ENCODE measurements at places on chromosomes 4 and X.

- DNase-seq: no peak
These were observed 4.0 kb upstream of the ZFX start for GRCh38 chrX:24145303-24146186.

GRCh38 chrX:100647739-100648138, 3.7 kb downstream of the SRPX2 start:
- DNase-seq: peak; percentile 9

- no peak for DNase-seq
These were observed 11.6 kb downstream of the ENAM start for GRCh38 chr4:70640192-70640591.

DNA sequence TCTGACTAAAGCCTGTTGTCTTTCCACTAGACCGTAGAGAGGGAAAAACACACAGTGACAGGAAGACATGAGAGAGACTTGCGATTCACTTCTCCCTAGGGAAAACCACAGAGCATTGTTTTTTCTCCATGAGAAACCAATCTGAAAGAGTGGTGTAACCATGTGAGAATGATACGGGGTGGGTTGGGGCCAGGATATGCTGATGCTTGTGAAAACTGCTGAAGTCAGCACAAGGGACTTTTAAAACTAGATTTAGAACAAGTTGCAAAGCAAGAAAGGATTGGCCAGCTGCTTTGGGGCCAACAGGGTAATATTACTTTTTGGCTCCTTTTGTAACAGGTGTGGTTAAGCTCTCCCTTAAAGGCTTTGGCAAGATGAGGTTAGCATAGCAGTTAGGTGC, 66.1 kb downstream of the NHSL2 start:
- DNase-seq: no peak

GRCh38 chrX:70133303-70134115, at the start of gene IGBP1:
Gene IGBP1, plus strand, starts transcription at chrX:70133447. Its CDS starts 501 bp downstream, at chrX:70133948.
- DNase-seq: peak; percentile 91

DNA sequence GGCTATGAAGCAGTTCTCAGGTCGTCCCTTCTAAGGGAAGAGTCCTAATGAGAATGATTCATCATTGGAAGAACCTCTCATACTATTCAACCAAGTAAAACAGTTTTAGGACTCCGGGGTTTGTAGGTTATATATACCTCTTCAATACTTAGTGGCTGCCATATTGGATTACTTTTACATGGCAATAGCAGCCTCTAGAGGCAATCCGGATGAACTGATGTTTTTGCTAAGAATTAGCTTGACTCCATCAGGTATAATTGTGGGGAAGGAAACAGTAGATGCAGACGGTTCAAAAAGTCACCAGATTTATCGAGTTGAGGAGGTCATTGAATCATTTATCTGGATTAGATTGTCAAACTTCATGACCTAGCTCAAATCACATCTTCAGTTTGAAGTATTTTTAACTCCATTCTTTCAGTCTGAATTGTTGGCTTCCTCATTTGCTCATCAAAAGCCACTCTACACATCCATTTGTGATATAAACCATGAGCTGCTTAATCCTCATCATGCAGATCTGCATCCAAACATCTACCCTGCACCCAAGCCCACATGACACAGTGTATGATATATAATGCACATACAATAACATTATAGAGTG, 28.4 kb downstream of the GUCY1B1 start:
- no peak for DNase-seq

DNA sequence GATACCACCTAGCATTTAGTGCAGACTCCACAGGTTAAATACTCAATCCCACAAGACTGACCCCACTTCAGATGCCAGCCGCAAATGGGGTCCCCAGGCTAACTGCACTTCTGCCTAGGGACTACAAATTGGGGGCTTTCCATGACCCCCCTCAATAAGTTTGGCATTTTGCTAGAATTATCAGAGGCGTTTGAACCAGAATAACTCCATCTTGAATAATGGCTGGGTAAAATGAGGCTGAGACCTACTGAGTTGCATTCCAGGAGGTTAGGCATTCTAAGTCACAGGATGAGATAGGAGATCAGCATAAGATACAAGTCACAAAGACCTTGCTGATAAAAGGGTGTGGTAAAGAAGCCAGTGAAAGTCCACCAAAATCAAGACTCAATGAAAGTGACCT, 15.1 kb downstream of the RELL1 start:
- DNase-seq: no peak

- DNase-seq: no peak
These were observed 109.6 kb downstream of the KIT start for GRCh38 chr4:54767376-54767775.

DNA sequence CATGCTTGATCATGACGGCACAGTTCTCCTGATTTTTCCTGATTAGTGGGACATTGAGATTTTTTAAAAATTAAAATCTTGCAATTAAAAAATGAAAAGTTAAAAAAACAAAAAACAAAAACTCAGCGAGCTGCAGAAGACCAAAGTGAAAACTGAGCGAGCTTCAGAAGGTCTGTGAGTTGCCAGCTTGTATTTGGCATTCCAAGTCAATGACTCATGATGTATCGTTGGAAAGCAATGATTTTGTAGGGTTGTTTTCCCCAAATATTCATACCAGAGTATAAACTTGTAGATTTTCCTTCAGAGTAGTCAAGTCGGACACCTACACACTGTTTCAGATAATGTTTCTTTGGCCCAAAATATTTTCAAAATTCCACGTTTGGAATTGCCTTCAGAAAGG, 76.9 kb downstream of the LRRC66 start:
- no peak for DNase-seq

- no peak for DNase-seq
These were observed at the start of gene SRPX2 for GRCh38 chrX:100643956-100644860. Gene SRPX2, plus strand, starts transcription at chrX:100644199. Its CDS starts 2,124 bp downstream, at chrX:100646323.

DNA sequence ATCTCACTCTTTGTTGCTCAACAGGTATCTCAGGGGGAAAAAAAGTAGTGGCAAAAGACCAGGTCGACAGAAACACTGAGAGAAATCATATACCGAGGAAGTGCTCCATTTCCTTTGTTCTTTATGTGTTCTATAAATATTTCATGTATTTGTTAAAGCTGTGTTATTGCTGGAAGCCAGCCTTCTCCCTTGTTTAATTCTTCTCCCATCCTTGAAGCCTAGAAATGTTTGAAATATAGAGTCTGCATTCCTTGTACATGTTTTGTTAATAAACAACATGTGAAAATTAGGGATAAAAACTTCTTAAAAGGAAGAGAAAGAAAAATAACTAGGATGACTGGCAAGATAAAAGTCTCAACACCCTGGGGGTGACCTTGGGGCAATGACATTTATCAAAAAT, 186.2 kb downstream of the ANKRD50 start:
- DNase-seq: no peak

DNA sequence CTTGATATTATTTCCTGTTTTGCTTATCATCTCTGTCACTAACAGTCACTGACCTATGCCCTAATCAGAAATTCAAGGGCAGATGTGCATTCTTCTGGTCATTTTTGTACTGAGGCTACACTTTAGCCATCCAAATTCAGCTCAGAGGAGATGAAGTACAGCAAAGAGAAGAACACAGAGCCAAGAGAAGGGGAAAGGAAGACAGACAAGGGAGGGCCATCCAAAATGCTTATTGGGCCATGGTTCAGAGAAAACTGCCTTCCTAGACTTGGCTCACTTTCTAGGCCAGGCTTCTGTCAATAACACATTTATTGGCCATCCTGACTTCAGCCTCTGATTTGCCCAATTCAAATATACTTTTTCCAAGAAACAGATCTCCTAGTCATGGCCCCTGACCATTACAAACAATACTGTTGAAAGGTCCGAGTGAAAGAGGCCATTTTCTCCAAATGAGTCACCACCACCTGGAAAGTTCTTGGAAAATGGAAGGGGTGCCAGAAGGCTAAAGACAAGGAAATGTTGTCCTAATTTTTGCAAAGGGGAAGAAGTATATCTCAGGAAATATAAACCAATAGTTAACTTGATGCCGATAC, 56.4 kb downstream of the DCX start:
- DNase-seq: no peak

- no peak for DNase-seq
These were observed 782.1 kb downstream of the RAPGEF2 start for GRCh38 chr4:159884989-159885388.

- no peak for DNase-seq
These were observed 7.2 kb upstream of the NEUROG2 start for GRCh38 chr4:112523008-112523721.

- no peak for DNase-seq
These were observed 82.2 kb downstream of the TENM3 start for GRCh38 chr4:182325397-182325796.

- no peak for DNase-seq
These were observed 48.5 kb downstream of the C4orf50 start for GRCh38 chr4:5969777-5970176.

- DNase-seq: no peak
These were observed 89.3 kb downstream of the HNRNPD start for GRCh38 chr4:82284475-82284857.

GRCh38 chr4:145216535-145216934, 36.1 kb upstream of the OTUD4 start:
- DNase-seq: no peak

- DNase-seq: no peak
These were observed 5.2 kb upstream of the IRF2 start for GRCh38 chr4:184479516-184479950.

- DNase-seq: no peak
These were observed 22.0 kb downstream of the ARHGAP24 start for GRCh38 chr4:85496933-85497332.

- DNase-seq: peak; percentile 71
These were observed 53.0 kb upstream of the PROM1 start for GRCh38 chr4:16136827-16137226.

- DNase-seq: no peak
These were observed 47.3 kb upstream of the GATB start for GRCh38 chr4:151808120-151808529.

DNA sequence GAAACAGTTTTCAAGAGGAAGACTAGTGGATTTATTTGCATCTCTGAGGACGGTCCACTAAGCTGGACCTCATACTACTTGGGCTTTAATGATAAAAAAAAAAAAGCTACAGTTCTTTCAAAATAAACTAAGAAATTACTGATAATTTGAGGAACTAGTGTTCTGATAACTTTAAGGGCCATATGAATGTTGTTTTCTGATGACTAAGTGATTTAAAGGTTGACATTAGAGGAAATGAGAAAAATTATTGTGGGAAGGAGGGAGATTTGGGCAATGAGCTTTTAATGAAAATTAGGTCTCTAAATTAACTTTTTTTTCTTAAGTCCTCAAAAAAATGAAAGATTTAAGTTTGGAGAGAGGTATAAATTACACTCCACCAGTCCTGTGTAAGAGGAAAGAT, 60.8 kb upstream of the IL2 start:
- DNase-seq: no peak
